Muscle of leg (tissue), 16 donors: ENCODE measurements at places on chromosomes 12 and 14. TPM values are rescaled to one million over a fixed set of nuclear protein-coding genes. Genes with fewer than 3 reads are reported as not detected.

Gene RHOJ
- total RNA-seq: 7.1 TPM

Gene SNW1
- 46.3 TPM for total RNA-seq

Gene HOXC10
- total RNA-seq: 7.6 TPM

Gene KLRB1
- 0.49 TPM for total RNA-seq

Gene CLEC2D
- total RNA-seq: 8.5 TPM

Gene NPAS3
- total RNA-seq: 5.7 TPM

Gene BMAL2
- 2.1 TPM for total RNA-seq

DNA sequence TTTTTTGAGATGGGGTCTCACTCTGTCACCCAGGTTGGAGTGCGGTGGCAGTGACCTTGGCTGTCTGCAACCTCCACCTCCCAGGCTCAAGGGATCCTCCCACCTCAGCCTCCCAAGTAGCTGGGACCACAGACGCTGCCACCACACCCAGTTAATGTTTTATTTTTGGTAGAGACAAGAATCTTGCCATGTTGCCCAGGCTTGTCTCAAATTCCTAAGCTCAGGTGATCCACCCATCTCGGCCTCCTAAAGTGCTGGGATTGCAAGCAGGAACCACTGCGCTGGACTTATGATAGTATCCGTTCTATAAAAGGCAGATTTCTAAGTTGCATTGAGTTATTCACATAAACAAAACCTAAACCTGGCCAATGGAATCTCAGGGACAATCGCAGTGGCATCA is 321.1 kb upstream of the PRICKLE1 start:
- H3K4me1 ChIP-seq: no peaks in the 10 kb centered on the region
- DNase-seq: no peak
- H3K27ac ChIP-seq: no peak overlapping the region
- H3K27me3 ChIP-seq: no peaks in the 10 kb centered on the region
- H3K36me3 ChIP-seq: no peaks in the 10 kb centered on the region

DNA sequence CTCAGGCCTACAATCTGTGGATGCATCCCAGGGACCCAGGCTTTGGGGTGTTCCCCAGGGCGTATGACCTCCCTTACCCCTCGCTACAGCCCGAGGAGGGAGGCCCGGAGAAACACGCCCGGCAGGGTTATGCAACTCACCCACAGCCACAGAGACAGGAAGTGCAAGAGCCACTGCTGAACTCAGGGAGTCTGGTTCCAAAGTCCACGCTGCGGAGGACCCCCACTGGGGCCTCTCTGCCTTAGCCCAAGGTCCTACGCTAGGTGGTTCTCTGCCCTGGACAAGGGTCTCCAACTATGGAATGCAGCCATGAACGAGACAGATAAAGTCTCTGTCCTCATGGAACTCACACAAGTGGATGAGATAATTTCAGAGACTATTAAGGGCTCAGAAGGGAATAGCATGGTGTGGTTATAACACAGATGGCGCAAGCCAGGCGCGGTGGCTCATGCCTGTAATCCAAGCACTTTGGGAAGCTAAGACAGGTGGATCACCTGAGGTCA is 11.3 kb downstream of the SCARB1 start:
- H3K36me3 ChIP-seq: no peaks in the 10 kb centered on the region
- no peak overlapping the region for H3K4me3 ChIP-seq
- H3K4me1 ChIP-seq: peaks cover 36% of the 10 kb centered on the region
- no peak overlapping the region for H3K27ac ChIP-seq

GRCh38 chr12:57235017-57235727 is 5.7 kb downstream of the SHMT2 start:
- peak overlapping the region; percentile 13 for H3K27ac ChIP-seq
- peaks cover 55% of the 10 kb centered on the region for H3K27me3 ChIP-seq
- peaks cover 46% of the 10 kb centered on the region for H3K36me3 ChIP-seq
- H3K4me1 ChIP-seq: peaks cover 65% of the 10 kb centered on the region
- no peak for DNase-seq
- H3K4me3 ChIP-seq: peak overlapping the region; percentile 15

- no peak overlapping the region for H3K4me3 ChIP-seq
- peaks cover 4% of the 10 kb centered on the region for H3K27me3 ChIP-seq
- peak overlapping the region; percentile 92 for H3K27ac ChIP-seq
- H3K4me1 ChIP-seq: peaks cover 89% of the 10 kb centered on the region
- DNase-seq: peak; percentile 74
- H3K36me3 ChIP-seq: peaks cover 86% of the 10 kb centered on the region
Observed at GRCh38 chr14:100898935-100899883, 4.3 kb downstream of the RTL1 start.

DNA sequence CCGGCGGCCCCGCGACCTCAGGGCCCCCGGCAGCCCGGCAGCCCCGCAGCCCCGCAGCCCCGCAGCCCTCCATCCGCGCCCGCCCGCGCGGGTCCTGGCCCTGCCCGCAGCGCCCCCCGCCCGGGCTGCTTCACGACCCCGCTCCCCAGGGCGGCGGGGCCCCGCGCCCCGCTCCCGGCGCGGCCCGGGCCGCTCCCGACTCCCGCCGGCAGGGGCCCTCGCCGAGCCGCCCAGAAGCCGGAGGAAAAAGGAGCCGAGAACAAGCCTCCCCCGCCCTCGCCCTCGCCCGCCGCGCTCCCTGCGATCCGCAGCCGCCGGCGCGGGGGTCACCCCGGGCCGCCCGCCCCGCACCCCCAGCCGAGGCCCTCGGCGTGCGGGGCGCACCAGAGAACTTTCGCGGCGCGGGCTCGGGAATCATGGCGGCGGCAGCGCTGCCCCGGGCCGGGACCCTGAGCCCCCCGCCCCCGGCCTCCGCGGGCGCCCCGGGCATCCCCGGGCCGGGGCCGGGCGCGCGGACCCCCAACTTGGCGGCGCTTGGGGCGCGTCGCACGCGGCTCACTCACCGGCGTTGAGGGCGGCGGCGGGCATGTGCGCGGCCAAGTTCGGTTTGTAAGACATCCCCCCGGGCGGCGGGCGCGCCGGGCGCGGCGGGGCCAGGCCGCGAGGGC is 521 bp downstream of the CDK2AP1 start:
- peak overlapping the region; percentile 93 for H3K27ac ChIP-seq
- H3K27me3 ChIP-seq: no peaks in the 10 kb centered on the region
- peaks cover 14% of the 10 kb centered on the region for H3K36me3 ChIP-seq
- DNase-seq: peak; percentile 84
- peak overlapping the region; percentile 79 for H3K4me3 ChIP-seq

DNA sequence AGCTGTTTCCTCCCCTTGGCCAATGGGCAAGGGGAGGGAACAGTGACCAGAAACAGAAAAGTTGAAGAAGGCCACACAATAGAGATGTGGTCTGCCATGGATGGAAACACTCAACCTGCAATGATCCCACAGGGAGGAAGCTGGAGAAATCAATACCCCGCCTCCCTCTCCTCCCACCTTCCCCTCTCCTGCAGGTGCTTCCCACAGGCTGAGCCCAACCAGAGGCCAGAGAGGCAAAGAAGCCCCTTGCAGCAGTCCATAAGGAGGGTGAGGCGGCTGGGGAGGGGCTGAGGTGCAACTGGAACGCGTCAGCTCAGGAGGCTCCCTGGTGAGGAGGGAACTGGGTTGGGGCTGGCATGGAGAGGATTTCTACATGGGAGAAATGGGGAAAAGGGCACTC is 84.0 kb downstream of the RNF34 start:
- no peaks in the 10 kb centered on the region for H3K4me1 ChIP-seq
- peaks cover 3% of the 10 kb centered on the region for H3K36me3 ChIP-seq
- H3K27me3 ChIP-seq: no peaks in the 10 kb centered on the region
- no peak overlapping the region for H3K27ac ChIP-seq
- H3K4me3 ChIP-seq: no peak overlapping the region

DNA sequence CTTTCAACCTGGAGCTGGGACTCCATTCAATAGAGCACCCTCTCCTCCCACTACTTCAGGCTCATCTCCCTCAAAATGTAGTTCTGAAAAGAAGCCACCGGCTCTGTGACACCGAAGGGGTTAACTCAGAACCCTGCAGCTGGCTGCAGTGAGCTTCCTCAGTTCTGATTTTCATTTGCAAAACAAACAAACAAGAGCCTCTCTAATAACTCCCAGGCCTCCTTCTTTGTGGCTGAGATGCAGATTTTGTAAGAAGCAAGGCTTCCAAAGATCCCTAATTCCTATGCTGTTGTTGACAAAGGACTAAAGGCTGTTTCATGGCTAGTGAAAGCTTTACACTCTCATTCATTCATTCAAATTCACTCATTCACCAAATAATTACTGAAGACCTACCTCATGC is 333.4 kb upstream of the TBX3 start:
- no peak overlapping the region for H3K27ac ChIP-seq
- H3K4me1 ChIP-seq: peaks cover 14% of the 10 kb centered on the region
- DNase-seq: peak; percentile 56
- no peaks in the 10 kb centered on the region for H3K27me3 ChIP-seq
- no peak overlapping the region for H3K4me3 ChIP-seq

- peaks cover 85% of the 10 kb centered on the region for H3K27me3 ChIP-seq
- H3K27ac ChIP-seq: no peak overlapping the region
- peaks cover 21% of the 10 kb centered on the region for H3K4me1 ChIP-seq
- no peak for DNase-seq
- no peaks in the 10 kb centered on the region for H3K36me3 ChIP-seq
Observed at GRCh38 chr12:53748072-53748840, 3.5 kb downstream of the CISTR start.

DNA sequence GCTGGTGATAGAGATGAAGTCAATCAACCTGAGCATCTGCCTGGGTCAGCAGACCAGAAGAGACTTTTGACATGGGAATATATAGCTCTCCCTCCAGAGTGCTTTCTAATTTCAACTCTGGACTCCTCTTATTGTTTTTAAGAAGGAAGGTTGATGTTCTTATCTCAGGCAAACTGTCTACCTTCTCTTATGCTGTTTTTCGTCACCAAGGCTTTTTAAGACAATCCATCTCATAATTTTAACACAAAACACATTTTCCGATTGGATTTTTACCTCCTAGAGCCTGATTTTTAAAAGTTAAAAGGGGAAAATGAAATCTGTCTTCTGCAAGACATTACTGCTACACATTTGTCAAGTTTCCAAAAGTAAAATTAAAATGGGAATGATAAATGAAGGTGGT is 368.7 kb upstream of the MIS18BP1 start:
- no peaks in the 10 kb centered on the region for H3K27me3 ChIP-seq
- H3K36me3 ChIP-seq: no peaks in the 10 kb centered on the region
- no peak for DNase-seq
- H3K4me3 ChIP-seq: no peak overlapping the region
- no peaks in the 10 kb centered on the region for H3K4me1 ChIP-seq

GRCh38 chr12:59196989-59197388 is 276.7 kb upstream of the LRIG3 start:
- H3K4me1 ChIP-seq: no peaks in the 10 kb centered on the region

DNA sequence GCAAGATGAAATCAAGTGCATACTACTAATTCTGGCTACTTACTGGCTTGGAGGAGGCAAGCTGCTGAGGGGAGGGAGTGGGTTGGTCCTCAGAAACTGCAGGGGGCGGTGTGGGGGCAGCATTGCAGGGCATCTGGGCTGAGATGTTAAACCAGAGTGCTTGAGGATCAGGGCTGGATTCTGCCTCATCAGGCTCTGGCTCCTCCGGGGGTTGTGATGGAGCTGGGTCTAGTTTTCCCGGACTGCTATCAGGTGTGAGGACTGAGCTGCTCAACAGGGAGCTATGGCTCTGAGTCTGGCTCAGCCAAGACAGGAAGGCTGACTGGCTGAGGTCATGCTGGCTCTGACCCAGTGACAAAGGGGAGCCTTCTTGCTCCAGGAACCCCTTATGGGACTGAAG is 28.6 kb downstream of the BAZ2A start:
- peaks cover 6% of the 10 kb centered on the region for H3K4me1 ChIP-seq
- no peak for DNase-seq
- no peak overlapping the region for H3K27ac ChIP-seq
- no peak overlapping the region for H3K4me3 ChIP-seq
- peaks cover 94% of the 10 kb centered on the region for H3K36me3 ChIP-seq

GRCh38 chr12:67057072-67057471 is 212.1 kb upstream of the CAND1 start:
- no peaks in the 10 kb centered on the region for H3K36me3 ChIP-seq
- no peaks in the 10 kb centered on the region for H3K27me3 ChIP-seq
- no peaks in the 10 kb centered on the region for H3K4me1 ChIP-seq
- no peak for DNase-seq
- no peak overlapping the region for H3K27ac ChIP-seq
- no peak overlapping the region for H3K4me3 ChIP-seq

DNA sequence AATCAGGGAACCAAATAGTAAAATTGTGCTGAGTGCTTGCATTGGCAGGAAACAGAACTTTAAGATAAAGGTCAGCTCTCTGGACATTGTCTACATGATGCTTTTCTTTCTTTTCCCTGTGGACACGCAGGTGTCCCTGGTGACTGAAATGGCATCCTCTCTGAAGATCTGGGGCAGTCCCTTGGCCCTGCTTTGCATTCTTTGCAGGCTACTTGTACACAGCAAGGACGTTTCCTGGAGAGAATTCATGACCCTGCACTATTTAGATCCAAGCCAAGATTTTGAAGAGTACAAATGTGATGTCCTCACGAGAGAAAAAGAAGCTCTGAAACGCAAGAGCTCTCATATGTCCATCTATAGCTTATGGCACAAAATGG is 11.3 kb upstream of the EDDM3A start:
- no peaks in the 10 kb centered on the region for H3K27me3 ChIP-seq
- H3K27ac ChIP-seq: no peak overlapping the region
- no peak for DNase-seq
- no peak overlapping the region for H3K4me3 ChIP-seq
- H3K36me3 ChIP-seq: no peaks in the 10 kb centered on the region
- no peaks in the 10 kb centered on the region for H3K4me1 ChIP-seq

- DNase-seq: no peak
- no peaks in the 10 kb centered on the region for H3K4me1 ChIP-seq
- no peak overlapping the region for H3K27ac ChIP-seq
- no peak overlapping the region for H3K4me3 ChIP-seq
- H3K36me3 ChIP-seq: no peaks in the 10 kb centered on the region
Observed at GRCh38 chr14:70934084-70934483, 26.8 kb downstream of the PCNX1 start.

DNA sequence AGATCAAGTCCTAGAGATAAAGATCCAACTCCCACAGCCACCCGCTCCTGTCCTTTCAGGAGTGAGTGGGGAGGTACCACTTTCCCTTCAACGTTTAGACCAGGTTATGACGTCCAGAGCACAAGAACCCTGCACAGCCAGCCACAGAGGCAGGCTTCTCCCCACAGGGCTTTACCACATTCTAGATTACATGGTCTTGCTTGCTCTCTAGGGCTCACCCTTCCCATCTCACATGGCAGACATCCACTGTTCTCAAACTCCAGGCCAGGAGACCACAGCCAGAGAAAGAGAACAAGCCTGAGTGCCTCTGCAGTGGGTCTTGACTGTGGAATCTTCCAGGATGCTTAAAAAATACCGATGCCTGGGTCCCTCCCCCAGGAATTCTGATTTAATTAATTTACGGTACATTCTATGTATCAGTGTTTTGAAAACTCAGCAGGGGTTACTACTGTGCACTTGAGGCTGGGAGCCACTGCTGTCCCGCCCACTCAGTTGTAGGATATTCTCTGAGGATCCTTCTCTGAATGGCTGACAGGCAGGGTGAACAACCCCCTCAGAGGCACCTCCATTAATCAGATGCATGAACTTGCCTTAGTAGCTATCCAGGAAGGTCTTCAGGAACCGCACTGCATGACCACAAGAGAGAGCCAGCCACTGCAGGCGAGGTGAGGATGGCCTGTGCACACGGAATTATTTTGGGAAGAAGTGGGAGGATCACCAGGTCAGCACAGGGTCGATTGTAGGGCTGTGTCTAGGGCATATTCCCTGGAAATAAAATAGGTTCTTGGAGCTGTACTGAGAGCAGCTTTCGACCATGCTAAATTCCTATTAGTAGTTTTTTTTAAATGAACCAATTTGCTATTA is 21.5 kb upstream of the SOCS2 start:
- H3K27ac ChIP-seq: no peak overlapping the region
- H3K27me3 ChIP-seq: no peaks in the 10 kb centered on the region
- H3K36me3 ChIP-seq: no peaks in the 10 kb centered on the region
- H3K4me1 ChIP-seq: no peaks in the 10 kb centered on the region

- peak; percentile 86 for DNase-seq
- H3K4me1 ChIP-seq: no peaks in the 10 kb centered on the region
- peak overlapping the region; percentile 2 for H3K4me3 ChIP-seq
Observed at GRCh38 chr14:41749429-41749828, 142.8 kb downstream of the LRFN5 start.
